ENCODE measurements at places on chromosomes 1 and 21.

- no peak for DNase-seq
These were observed 63.2 kb downstream of the SSBP3 start for GRCh38 chr1:54342742-54343687.

DNA sequence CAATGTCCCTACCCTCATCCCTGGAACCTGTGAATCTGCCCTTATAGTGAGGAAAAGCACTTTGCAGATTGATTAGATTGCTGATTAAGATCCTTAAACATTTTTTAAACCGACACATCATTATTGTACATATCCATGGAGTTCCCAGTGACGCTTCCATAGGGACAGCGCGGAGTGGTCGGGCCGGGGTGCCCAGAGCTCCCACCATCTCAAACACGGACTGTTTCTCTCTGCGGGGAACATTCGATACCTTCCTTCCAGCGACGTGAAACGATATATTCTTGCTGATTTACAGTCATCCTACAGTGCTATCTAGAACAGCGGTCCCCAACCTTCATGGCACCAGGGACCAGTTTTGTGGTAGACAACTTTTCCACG, 4.0 kb downstream of the KRTAP10-12 start:
- DNase-seq, result no peak

DNA sequence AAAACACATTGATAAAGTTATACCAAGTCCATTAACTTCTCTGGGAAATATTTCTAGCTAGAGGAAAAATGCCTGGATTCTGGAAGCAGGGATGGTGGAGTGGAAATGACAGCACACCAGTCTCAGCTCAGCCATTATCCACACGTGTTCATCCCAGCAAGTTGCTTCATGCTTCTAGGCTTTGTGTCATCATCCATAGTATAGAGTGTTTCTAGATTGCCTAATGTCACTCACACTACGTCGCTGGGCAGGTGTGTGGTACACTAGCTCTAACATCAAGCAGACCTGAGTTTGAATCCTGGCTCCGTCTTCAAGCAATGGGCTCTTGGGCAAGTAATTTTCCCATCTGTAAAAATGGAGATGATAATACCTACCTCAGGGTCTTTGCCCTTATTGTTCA, 326.3 kb downstream of the PBX1 start:
- DNase-seq, result no peak

DNA sequence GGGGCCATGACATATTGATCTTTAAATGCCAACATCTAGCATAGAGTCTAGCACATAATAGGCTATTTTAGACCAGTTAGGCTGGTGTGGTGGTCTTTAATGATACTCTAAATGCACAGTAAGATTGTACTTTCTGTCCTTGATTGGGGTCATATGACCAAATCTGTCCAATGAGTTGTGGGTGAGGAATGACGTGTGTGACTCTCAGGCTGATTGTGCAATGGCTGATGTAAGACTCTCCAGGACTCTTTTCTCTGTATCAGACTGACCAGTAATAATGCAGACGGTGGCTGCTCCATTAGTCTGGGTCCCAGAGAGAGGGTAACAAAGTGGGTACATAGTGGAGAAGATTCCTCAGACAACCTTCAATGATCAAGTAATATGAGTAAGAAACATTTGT, 541.6 kb upstream of the CAMK1G start:
- DNase-seq, result no peak

DNA sequence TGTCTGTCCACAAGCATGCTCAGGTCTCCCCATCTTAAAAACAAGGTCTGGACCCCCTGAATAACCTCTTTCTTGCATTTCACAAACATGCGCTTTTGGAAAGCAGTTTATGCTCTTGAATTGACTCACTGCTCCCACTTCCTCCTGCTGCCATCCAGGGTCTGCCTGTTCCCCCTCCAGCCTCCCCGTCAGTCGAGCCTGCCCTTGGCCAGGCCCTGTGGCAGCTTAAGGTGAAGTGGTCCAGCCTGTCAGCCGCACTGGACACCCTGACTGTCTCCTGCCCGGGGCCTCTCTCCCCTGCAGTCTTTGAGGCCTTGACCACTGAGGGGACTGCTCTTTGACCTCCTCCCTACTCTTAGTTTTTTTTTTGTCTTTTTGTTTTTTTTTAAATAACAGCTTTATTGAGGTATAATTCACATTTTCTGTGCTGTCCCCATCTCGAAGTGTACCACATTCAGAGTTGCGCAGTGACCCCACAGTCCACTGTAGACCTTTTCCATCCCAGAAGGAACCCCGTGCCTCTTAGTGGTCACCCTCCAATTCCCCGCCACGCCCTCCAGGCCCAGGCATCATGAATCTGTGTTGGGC, 18.3 kb downstream of the GPR137B start:
- DNase-seq, result no peak

GRCh38 chr1:10540277-10541005, 65.7 kb downstream of the PEX14 start:
- no peak for DNase-seq

DNA sequence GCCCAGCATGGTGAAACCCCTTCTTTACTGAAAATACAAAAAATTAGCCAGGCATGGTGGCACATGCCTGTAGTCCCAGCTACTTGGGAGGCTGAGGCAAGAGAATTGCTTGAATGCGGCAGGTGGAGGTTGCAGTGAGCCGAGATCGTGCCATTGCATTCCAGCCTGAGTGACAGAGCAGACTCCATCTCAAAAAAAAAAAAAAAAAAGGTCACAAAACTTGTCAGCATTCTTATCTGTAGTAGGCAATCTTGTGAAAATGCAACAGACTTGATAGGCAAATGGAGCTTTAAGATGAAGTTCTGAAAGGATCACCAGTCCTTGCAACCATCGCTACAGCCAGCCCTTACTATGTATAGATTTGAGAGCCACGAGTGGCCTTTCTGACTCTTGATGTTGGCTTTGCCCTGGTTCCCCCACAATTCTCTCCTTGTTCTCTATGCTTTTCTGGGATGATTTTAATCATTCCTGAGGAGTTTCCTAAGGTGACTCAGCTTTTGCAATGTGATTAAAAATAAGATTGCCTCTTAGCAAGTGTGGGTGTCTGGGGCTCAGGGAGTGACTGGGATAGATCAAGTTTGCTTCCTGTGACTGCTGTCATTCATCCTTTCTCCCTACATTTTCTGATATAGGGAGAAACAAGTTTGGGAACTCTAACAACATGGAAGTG, 7.1 kb upstream of the MAP1LC3C start:
- peak; percentile 19 for DNase-seq

DNA sequence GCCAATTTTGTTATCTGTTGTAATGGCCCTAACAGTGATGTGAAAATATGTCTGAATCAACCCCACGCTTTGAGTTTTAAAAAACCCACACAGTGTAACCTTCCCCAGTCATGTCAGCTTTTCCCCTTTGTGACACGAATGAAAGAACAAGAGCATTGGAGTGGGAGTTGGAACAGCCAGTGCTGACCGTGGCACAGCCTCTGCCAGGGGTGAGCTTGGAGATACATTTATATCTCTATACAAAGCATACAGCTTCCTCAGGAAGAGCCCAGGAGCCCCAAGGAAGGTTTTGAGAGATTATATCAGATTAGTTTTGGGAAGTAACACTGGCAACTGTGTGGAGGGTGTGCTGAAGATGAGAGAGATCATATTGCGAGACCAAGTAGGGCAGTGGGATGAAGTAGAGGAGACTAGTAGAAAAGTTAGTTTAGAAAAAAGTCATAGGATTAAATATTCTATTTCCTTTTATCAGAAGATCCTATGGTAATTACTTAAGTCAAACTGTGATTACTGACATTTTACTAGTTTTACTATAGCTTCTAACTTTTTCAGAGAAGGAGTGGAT, 15.9 kb downstream of the LRRC8B start:
- no peak for DNase-seq

GRCh38 chr1:80066060-80066459, 1059.5 kb upstream of the ADGRL4 start:
- DNase-seq, result no peak

DNA sequence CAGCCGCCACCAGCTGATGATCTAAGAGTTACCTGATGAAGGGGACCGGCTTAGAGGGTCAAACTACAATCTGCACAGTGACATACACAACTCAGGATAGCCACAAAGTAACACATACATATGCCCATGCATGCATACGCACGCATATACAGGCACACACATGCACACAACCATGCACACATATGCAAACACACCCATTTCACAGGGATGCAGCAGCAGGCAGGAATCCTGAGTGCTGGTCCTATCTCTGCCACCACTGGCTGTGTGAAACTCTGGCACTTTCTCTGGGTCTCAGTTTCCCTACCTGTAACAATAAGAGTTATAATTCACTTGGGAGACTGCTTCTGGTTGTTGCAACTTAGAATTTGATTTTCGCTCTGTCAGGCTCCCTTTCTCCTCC, 520.2 kb downstream of the PTPRU start:
- DNase-seq, result no peak

Data from NCI-H226 (cell line).